ENCODE measurements at places on chromosomes 1 and 21.
A peak's percentile ranks its signal among the peaks of the same experiment; 100 is the strongest.

DNA sequence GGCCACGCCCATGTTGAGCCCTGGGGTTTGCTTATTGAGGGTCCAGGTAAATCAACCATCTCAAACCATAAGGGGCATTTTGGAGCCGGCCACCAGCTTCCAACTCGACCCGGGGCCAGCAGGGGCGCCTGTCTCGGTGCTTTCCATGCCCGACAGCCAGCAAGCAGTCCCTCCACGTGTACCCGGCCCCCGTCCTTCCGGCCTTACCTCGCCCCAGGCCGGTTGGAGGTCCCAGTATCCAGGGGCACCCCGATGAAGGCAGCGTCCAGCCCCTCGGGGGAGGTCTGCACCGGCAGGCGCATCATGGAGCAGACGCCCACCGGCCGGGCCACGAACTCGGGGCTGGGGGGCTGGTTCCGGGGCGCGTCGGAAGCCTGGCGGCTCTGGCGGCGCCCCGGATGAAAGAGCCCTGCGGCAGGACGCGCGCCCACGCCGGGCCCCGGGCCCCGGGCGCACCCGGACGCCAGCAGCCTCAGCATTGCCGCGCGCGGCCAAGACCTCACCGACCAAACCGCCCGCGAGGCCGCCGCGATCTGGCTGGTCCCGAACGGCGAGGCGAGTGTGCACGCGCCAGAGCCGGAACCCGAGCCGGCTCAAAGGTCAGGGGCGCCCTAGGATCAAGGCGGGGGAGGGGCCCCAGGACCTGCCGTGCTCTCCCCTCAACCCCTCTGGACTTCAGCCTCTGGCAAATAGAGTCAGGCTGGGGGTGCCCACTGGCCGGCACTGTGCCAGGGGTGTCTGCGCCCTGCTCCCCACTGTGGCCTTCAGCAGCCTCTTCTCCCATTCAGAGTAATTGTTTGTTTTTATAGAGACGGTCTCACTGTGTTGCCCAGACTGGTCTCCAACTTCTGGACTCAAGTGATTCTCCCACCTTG, at the start of gene AGMAT:
Gene AGMAT (minus strand): TSS at position 563 of the 875 bp plus-strand sequence. CDS start 84 bp downstream, at position 479.
- DNase-seq: no peak

- no peak for DNase-seq
These were observed 42.6 kb downstream of the KCNJ6 start for GRCh38 chr21:37873655-37874054.

DNA sequence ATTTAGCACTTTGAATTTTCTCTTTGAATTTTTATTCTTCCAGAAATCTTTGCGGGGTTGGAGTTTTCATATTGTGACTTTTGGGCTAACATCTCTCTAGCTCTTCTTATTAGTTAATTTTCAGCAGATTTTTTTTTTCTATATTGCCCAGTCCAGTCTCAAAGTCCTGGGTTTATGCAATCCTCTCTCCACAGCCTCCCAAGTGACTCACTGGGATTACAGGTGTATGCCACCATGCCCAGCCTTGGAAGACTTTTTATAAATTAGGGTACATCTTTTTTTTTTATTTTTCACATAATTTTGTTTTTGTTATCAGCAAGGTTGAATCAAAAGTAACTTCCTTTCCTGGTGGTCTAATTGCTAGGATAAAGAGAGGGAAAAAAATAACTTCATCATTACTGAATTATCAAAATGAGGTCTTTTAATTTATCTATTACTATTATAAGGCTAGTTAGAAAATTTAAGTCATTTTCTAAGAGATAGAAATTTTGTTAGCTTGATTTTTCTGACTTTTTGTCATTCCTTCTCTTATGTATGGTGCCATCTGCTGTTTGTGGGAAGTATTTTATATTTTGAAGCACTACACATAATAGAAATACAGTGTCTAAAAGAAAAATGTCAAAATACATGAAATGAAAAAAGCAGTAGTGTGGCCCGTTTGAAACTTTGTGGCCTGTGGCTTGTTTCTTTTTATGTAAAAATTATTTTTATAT, 273.4 kb upstream of the CACYBP start:
- no peak for DNase-seq

DNA sequence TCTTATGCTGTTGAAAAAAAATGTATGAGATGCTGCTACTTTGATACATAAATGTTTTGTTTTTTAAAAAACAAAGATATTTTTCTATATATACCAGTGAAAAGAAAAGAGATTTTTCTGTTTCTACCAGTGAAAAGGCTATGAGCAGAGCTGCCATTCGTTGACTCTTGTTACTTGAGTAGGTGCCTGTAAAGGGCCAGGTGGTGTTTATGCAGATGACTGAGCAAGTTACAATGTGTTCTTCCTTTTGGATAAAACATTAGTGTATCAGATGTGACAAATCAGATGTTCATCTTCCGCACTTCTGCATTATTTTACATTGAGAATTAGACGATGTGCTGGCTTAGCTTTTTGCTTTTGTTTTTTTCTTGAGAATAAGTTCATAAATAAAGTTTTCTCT, 45.4 kb downstream of the BARHL2 start:
- DNase-seq: no peak

DNA sequence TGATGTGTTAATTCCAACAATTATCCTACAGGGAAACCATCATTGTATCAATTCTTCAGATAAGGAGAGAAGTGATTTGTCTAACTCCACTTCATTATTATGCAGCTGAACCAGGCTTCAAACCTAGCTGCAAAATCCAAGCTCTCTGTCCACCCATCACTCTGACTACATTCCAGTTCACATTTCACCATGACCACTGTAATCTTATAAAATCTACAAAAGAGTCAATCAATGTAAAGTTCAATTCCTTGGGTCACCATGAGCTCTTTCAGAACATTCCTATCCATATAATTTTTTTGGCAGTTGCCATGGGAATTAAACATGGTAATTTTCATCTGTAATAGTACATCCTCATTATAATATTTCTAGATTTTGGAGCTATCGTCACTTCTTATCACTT, 100.9 kb downstream of the PLPPR5 start:
- no peak for DNase-seq

DNA sequence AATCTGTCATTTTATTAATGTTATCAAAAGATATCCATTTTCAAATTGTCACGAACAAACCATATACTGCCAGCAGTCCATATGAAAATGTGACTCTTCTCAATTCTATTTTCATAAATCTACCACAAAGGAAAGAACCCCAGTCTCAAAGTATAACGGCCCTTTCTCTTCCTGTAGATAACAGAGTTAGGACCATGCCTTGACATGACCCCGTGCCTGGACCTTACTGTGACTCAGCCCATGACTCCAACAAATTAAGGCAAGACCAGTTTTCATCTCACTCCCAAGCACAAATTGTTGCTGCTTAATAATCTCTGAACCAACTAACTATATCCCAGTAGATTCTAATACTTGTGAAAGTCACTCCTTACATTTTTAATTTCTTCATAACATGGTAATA, 124.4 kb upstream of the NFIA start:
- no peak for DNase-seq

DNA sequence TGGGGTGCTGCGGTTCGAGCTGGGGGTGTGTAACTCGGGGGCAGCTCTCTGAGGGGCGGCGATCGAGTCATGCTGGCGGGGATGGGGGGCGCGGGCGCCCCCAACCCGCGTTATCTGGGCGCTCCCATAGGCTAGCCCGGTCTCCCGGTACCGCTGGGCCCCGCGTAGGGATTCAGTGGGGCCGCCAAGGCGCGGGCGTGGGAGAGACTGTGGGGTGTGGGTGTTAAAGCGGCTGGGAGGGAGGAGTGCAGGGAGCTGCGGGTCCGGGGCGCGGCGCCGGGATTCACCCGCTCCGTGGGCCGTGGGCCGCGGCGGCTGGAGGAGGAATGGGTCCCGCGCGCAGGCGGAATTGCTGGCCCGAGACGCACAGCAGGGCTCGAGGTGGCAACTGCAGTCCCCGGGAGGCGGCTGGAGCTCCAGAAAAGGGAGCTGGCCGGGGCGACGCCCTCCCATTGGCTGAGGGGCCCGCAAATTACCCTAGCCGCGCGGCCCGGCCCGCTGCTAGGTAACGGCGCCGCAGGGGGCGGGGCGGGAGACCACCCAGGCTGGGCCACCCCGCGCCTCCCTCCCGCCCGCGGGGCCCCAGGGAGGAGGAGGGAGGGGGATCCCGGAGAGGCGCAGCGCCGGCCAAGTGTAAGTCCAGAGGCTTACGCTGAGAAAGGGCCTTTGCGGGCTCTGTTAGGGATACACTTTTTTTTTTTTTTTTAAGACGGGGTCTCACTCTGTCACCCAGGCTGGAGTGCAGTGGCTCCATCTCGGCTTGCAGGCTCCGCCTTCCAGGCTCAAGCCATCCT, at the start of gene PTCH2:
Gene PTCH2 (minus strand): TSS at position 392 of the 794 bp plus-strand sequence. CDS start 321 bp downstream, at position 71.
- DNase-seq: peak; percentile 44

- DNase-seq: no peak
These were observed at the start of gene HTR6 for GRCh38 chr1:19664453-19665185. Gene HTR6, plus strand, starts transcription at chr1:19664875. Its CDS starts 879 bp downstream, at chr1:19665754.

DNA sequence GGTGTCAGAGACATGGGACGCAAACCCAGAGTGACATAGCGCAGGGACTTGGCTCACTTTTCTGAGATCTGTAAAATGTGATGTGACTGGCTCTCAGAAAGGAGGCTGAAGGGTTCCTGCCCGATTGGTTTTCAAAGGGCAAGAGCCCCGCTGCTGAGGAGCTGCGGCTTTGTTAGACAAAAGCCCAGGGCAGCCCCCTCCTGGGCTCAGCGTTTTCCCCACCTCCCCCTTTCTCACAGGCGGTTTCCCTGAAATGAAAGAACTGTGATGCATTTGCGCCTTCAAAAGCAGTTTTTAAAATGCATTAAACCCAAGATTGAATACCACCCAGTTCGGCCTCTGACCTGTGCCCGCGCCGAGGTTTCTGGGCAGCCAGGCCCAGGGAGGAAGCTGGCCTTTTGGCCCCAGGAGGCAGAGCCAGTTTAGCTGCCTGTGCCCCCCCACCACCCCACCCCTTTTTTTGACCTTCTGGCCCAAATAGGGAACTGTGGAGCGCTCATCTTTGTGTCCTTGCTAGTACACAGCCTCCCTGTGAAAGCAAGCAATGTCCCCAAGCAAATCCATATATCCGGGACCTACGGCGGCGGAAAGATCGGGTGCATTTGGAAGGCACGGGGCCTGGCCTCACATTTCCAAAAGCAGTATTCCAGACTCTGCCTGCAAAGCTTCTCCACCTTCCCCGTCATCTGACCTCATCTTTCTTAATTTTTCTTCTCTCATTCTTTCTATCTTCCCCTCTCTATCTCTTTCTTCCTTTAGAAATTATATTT, 28.6 kb downstream of the CD247 start:
- DNase-seq: no peak

GRCh38 chr1:241600496-241600901, 39.7 kb downstream of the CHML start:
- no peak for DNase-seq

DNA sequence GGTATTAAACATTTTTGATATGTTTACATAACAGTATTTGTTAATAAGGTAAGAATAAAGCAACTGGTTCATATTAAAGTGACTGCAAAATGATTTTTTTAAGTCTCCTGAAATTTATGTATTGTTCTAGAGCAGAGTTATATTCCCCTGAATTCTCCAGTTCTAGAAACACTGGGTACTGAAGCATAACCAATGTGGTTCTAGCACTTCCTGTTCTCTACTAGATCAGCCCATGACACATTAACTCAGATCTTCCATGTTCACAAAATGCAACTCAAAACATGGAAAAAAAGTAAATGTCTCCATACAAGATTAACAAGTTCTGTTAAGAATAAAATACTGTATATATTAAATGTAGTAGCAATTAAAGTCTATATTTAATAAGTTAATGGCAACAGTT, 3.9 kb downstream of the NEGR1 start:
- no peak for DNase-seq

DNA sequence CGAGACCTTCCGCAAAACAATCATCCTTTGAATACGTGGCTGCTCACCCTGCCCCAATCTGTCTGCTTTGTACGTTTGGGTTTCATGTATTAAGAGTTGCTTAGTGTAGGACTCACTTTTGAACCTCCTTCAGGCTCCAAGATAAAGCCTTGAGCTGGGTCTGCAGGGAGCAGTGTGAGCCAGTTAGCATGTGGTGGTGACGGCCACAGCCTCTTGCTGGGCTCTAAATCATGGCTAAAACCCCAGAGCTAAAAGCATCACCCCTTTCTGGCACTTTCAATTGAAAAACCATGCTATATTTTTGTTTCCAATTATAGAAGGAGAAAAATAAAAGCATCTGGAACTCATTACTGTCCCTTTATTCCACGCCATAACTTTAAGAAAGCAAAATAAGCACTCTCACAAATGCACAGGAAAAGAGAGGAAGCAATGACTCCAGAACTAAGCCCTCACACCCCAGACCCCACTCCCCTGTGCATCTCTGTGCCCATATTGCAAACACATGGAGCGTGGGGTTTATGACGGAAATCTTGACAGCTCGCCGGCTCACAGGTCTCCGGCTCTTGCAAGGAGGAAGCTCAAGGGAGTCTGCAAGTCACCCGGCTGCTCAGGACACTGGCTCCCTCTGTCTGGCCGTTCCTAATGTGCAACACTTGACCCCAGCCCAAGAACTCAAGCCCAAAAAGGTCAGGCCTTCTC, 135.5 kb downstream of the MIS18A start:
- no peak for DNase-seq

GRCh38 chr1:76079475-76080227, 5.1 kb downstream of the ST6GALNAC3 start:
- no peak for DNase-seq

DNA sequence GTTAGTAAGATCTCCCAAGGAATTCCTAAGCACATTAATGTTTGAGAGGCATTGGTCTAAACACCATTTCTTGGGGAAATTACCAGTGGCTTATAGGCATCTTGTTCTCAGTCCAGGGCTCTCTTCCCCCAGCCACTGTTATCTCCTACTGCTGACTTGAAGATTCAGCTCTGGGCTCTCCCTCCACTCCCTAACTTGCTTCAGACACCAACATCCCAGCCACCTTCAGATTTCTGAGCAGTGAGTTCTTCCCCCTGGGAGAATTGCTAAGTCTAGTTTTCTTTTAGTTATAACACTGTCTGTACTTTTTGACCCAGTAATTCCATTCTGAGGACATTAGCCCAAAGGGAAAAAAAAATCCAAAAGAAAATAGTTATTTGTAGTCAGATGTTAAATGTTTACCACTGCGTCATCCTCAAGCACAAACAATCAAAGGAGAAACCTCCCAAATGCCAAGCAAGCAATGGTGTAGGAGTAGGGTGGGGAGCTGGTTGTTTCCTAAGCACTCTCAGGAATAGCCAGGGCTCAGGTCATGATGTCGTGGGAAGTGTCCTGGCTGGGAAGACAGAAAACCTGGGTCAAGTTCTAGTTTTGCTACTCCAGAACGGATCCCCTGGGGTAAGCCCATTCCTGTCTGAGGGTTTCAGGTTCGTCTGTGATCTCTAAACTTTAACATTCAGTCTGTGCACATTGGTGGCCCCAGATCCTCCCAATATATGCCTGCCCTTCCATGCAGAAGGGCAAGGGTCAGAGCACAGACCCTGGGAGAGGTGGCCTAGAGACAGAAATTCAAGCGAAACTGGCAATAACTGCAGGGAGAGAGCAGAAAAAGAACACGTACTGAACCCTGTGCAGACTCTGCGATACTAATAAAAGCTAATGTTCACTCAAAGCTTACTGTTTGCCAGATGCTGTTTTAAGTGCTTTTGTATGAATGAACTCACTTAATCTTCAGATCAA, 191.1 kb upstream of the FGGY start:
- no peak for DNase-seq

DNA sequence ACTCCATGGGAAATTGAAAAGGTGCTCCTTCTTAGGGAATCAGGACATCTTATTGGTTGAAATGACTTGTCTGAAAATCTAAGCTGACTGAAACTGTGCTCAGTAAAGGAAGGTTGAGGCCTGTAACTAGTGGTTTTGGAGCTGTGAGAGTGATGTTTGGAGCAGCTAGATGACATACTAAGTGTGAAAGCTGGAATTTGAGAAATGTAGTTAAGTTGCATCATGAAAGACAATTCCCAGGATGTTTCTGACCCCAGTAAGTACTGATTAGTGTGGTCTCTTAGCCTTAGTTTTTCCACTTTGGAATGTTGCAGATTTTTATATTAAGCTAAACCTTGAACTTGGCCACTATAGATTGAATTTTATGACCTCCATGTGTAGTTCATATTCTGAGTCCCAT, 154.9 kb downstream of the PAPPA2 start:
- no peak for DNase-seq

Measured in NCI-H2029 treated with DMSO at 0.1 percent for 48 hours (cell line).